Amniotic epithelial cell (primary cell): ENCODE measurements at places on chromosomes 5 and 9.

- DNase-seq, result no peak
Observed at GRCh38 chr5:50647726-50648125, 18.7 kb upstream of the PARP8 start.

GRCh38 chr9:132703336-132703735 lies 33.1 kb downstream of the GTF3C4 start:
- peak; percentile 18 for DNase-seq

DNA sequence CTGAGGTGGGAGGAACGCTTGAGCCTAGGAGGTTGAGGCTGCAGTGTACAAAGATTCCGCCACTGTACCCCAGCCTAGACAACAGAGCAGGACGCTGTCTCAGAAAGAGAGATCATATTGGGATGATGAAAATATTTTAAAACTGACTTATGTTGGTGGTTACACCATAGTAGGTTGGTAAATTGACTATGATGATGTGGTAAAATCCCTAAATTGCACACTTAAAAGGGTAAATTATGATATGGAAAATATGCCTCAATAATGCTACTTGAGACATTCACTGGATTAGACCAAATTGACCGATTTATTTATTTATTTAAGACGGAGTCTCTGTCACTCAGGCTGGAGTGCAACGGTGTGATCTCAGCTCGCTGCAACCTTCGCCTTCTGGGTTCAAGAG lies 21.9 kb upstream of the TOR1B start:
- DNase-seq, result no peak

GRCh38 chr5:116502616-116503015 lies 72.0 kb downstream of the SEMA6A start:
- peak; percentile 94 for DNase-seq

DNA sequence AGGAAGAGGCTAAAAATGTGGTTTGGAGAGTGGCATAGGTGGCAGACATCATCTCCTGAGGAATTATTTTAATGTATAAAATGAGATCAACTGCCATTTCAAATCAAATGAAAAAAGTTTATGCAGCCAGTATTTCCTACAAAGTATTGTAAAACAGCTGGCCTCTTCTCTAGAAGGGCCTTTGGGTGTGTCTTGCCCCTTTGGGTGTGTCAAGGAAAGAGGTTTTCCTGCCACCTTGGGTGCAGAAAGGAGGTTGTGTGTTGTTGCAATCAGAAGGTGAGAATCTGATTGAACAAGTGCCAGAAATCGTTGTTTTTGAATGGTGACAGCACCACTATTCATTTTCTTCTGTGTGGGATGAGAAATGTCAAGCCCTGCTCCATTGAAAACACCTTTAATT lies 127.4 kb downstream of the RMI1 start:
- no peak for DNase-seq

DNA sequence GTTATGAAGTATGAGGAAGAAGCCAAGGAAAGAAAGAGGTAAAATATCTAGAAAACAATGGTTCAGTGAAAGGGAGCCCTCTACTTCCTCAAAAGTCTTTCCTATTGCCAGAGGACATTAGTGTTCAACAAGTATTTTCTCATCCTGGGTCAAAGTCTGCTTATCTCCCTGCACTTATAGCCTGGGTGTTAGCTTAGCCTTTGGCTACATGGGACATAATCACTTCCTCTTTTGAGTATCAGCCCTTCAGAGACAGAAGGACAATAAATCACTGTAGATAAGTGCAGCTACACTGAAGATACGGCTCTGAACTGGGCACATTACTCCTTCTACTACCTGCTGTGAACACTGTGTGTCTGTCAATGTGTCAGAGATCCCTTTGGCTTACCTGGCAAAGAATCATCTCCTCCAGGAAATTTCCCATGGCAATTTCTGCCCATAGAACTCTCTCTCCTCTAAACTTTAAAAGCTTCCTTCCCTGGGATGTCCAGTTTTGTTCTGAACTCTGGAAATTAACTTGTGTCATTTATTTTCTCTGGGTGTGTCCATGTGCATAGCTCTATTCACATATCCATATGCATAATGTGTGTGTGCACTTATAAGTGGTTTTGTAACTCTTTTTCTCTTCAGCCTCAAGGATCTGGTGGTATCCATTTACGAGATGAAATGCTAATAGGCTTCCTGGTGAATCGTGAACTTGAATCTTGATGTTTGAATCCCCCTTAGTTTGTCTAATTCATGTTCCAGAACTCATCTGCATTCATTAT lies 30.0 kb upstream of the RECK start:
- DNase-seq, result no peak

- DNase-seq, result no peak
Observed at GRCh38 chr5:123066016-123066415, 23.0 kb upstream of the PRDM6 start.

DNA sequence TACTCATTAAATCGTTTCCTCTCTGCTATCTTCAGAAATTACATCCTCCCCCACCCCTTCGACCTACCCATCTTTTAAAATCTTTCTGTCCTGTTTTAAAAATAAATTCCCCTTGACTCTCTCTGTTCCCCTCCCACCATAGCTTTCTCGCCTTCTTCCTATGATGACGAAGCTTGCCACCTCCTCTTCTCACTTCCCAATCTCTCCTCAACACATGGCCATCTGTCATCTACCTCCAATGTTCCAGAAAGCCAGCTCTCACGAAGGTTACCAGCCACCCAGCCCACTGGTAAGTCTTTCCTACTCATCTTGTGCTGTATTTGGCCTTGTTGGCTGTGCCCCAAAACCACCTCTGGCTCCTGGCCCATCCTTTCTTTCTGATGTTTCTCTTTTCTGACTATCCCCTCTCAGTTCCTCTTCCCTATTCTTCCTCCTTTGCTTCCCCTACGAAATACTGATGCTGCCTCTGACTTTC lies 346.3 kb downstream of the ENC1 start:
- no peak for DNase-seq

GRCh38 chr9:125549039-125549438 lies 158.0 kb downstream of the MAPKAP1 start:
- DNase-seq, result no peak

DNA sequence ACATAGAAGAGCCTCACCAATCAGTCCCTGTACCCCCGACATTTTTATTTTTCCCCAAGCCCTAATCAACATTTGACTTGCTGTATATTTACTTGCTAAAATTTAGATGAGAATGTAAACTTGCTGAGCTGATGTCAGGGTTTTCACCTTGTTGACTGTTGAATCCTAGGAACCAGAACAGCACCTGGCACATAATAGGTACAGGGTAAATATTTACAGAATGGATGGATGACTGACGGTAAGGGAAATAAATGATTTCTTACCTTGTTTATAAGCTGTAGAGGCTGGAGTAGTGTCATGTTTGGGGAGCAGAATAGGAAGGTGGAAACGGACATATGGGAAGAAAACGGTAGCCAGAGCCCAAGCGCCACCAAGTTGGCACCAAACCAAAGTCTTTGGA lies 107.0 kb upstream of the NUDT12 start:
- DNase-seq, result no peak

DNA sequence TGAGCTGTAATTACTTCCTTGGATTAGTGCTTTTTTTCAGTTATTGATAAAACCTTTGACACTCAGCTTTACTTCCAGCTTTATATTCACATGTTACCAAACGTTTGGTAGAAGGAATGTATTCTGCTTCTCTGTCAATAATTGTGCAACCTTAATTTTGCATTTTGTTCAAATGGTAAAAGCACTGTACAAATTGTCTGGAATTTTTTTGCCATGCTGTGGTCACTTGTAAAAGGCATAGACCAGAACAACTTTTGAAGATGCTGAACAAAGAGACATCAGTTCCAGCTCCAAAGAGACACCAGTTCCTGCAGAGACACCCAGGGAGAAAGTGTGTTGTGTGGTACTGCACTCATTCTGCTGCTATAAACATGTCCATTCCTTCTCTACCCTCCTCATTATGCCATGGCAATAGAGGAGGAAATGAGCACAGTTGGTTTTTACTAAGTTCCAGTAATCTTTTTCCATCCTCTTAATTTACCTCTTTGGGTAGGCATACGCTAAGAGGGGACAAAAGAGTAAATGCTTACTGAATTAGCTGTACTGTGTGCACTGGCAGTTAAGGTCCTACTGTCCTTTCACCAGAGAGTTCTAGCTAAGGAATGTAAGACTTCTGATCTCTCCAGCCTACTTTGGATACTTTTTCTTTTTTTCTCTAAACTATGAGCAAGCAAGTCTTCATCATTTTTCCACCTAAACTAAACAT lies 387.4 kb downstream of the FGF10 start:
- DNase-seq, result no peak

DNA sequence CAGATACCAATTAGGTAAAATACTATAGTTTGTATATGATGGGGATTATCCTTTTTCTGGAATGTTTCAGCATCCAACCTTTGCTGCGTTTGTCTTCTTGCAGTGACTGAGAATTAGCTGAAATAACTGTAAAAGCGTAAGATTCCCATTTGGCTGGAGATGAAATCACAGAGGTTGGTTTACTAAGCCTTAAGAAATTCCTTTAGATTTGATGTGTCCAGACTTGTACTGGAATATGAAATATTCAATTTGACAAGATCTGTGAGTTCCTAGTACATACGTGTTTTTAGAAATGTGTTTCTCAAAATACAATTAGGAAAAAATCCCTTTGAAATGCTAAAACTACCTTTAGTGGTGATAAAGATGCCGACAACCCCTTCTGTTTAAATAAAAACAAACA lies 286.0 kb upstream of the DMRT1 start:
- no peak for DNase-seq

DNA sequence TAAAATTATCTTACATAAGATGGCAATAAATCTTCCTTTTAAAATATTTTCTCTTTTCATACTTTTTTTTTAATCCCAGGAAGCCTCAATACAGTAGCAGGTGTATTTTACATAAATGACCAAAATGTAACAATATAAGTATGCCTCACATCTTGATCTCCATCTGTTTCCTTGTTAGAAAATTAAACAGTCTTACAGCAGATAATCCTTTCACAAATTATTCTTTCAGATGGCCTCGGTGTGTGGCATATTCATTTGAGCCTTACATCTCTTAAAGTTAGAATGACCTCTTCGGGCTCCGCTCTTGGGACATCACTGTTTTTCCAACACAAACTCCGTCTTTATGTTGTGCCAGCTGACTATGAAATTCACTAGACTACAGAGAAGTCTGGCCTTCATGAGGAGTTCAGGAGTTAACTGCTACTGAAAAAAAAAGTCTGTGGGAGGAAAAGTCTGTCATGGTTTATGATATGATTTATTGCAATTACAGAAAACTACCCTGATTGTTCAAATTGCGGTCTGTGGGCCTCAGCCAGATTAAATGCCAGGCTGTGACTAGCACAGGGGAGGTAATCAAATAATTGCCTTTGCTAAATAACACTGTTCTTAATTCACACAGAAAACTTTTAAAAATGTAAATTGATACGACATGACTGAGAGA lies 292.9 kb upstream of the PUM3 start:
- peak; percentile 39 for DNase-seq

DNA sequence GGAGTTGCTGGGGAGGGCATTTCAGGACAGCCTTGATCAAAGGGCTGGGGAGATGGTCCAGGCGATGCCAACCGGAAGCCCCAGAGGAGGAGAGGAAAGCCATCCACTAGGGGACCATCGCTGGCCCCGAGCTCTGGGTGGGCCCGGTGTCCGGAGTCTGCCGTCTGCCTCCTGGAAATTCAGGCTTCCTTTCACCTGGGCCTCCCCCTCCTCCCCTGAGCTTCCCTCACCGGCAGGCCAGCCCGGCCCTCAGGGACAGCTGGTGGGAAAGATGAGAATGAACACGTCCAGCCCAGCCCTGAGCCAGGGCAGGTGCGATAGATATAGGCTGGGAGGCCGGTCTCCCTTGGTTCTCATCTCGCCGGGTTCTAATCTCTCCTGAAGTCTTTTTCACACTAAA lies 17.2 kb downstream of the IRX4 start:
- no peak for DNase-seq
